ENCODE measurements at places on chromosomes 3 and 15. TPM values are rescaled to one million over a fixed set of nuclear protein-coding genes. Genes with fewer than 3 reads are reported as not detected.

GRCh38 chr3:114328345-114328744, 34.5 kb downstream of the TIGIT start:
- no peak for DNase-seq

- no peak for DNase-seq
Measured at GRCh38 chr3:147298511-147298982, 107.8 kb downstream of the ZIC4 start.

DNA sequence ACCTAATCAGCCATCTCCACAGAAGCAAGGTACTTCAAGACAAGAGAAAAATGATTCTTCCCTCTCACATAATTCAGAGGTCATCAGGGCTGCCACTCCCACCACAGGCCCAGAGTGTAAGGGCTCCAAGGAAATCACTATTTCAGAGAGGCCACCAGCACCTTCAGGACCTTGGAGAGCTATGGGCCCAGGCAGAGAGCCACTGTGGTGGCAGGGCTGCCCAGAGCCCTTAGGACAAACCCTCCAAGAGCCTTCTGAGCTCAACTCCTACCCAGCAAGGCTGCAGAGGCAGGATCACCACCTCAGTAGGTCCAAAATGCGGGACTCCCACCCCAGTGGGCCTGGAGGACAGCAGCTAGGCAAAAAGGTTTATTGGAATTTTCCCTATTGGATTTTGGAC, 17.9 kb upstream of the FAN1 start:
- no peak for DNase-seq

HIGD2B gene
- not detected for total RNA-seq

GRCh38 chr3:179174898-179175297, 26.7 kb downstream of the PIK3CA start:
- DNase-seq: no peak

Measured in left ventricle myocardium inferior (tissue), 1 donor.